ENCODE measurements at places on chromosomes 7 and 10. TPM values are rescaled to one million over a fixed set of nuclear protein-coding genes. Genes with fewer than 3 reads are reported as not detected.

HOXA4 gene
- 0.98 TPM for total RNA-seq

EMX2 gene
- 0.74 TPM for total RNA-seq

MACROH2A2 gene
- 15.5 TPM for total RNA-seq

CALCR gene
- total RNA-seq = not detected

HILPDA gene
- total RNA-seq = 46.4 TPM
